Activated naive CD8-positive, alpha-beta T cell treated with anti-CD3 and anti-CD28 coated beads, Interleukin-2, amount 10 ng/mL, durations not matched to agents 7 days and 5 days (primary cell): ENCODE measurements at places on chromosomes 6 and 20. TPM values are rescaled to one million over a fixed set of nuclear protein-coding genes. Genes with fewer than 3 reads are reported as not detected.

The ALDH8A1 gene
- total RNA-seq: 1.4 TPM

The TCF21 gene
- total RNA-seq: not detected

The MTHFD1L gene
- total RNA-seq: 35.2 TPM

The NUP153 gene
- total RNA-seq: 67.6 TPM

The ACTL10 gene
- total RNA-seq: 4.9 TPM

The OR11A1 gene
- not detected for total RNA-seq

The SOBP gene
- total RNA-seq: 1.2 TPM

The PI16 gene
- total RNA-seq: 0.86 TPM

The TTBK1 gene
- not detected for total RNA-seq

DNA sequence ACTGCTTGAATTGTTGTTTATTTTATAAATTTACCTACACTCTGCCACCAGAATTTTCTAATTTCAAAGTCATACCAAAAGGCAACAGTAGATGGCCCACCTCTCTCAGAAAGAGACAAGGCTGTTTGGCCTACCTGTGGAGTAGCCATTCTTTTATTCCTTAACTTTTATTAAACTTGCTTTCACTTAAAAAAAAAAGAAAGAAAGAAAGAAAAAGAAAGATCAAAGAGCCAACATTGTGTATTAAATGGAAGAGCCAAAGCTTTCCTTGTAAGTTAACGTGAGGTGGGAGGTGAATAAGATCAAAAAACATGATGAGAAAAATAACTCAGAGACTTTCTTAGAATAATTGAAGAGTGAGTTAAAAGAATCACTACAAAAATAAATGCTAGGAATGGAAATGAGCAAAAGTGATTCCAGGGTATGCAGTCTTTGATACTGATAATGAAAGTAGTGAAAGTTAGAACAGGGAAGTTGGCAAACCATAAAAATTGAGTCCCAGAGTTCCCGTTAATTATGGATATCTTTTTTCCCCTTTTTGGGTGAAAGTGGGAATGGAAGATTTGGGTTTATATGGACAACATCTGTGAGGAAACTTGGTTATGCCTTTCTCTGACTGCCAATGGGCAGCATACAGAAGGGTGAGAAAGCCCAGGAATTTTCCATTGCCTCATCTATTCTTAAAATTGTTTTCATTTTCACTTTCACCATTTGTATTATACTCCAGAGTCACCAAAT is 35.9 kb upstream of the MYB start:
- H3K27me3 ChIP-seq: no peaks in the 10 kb centered on the region
- peak overlapping the region; percentile 89 for H3K27ac ChIP-seq
- H3K36me3 ChIP-seq: no peaks in the 10 kb centered on the region
- peak overlapping the region; percentile 75 for H3K4me3 ChIP-seq
- H3K4me1 ChIP-seq: peaks cover 48% of the 10 kb centered on the region

DNA sequence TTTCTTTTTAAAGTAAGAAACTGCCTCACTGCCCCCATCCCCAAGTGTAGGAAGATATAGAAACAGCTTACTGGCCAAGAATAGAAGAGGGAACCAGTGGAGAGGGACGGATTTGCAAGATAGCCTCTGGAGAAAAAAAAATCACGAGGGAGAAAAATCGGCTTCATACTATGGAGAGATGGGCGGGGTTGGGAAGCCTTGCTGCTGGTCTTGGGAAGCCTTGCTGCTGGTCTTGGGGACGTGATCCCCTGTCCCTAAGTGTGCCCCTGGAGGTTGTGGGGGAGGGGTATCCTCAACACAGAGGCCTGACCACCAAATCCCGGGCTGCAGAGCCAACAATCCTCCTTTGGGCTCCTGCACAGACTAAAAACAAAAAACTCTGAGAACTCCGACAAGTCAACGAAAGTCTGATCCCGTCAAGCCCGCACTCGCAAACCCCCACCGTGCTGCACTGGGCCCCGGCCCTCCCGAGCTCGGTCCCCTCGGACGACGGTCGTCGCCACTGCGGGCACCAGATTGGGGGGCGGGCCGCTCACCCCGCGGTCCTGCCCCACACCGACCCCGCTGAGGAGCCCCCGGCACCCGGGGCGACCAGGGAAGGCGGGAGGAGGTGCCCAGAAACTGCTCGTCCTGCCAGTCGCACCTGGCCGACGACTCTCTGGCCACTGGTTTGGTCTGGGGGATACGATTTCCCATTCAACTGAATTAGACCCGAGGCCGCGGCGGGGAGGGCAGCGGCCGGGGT is 750 bp downstream of the MAP7 start:
- peaks cover 65% of the 10 kb centered on the region for H3K27me3 ChIP-seq
- H3K36me3 ChIP-seq: no peaks in the 10 kb centered on the region
- peaks cover 3% of the 10 kb centered on the region for H3K4me1 ChIP-seq
- H3K27ac ChIP-seq: no peak overlapping the region
- peak; percentile 33 for DNase-seq
- H3K4me3 ChIP-seq: peak overlapping the region; percentile 51

GRCh38 chr6:13369591-13369990 is 41.3 kb upstream of the TBC1D7 start:
- peaks cover 5% of the 10 kb centered on the region for H3K27me3 ChIP-seq
- DNase-seq: no peak
- no peak overlapping the region for H3K27ac ChIP-seq
- peaks cover 5% of the 10 kb centered on the region for H3K36me3 ChIP-seq
- no peak overlapping the region for H3K4me3 ChIP-seq

DNA sequence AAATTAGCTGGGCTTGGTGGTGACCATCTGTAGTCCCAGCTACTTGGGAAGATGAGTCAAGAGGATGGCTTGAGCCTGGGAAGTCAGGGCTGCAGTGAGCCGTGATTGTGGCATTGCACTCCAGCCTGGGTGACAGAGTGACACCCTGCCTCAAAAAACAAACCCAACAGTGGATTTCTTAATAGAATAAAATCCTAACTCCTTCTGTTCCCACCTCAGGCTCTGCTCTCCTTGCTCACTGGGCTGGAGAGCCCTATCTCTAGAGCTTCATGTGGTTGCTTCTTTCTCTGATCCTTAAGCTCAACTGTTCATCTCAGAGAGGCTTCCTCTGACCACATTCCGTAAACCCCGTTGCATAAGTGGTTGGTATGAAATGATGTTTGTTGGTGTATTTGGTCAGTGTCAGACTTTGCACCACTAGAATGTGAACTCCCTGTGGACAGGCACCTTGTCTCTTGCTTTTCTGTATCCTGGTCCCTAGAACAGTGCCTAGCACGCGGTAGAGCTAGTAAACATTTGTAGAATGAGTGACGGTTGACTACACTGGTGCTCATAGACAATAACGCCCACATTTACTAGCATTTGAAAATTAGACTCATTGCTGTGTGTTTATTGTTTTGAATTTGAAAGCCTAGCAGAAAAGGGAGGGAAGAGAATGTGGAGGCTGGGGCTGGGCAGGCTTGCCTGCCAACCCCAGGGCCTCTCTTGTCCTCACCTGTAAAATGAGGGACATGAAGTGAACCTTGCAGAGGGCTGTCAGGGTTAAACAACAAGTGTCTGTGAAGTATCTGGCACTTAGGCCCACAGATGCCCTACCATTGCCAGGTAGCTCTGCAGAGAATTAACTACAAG is 4.2 kb downstream of the MAPRE1 start:
- peaks cover 30% of the 10 kb centered on the region for H3K36me3 ChIP-seq
- H3K27ac ChIP-seq: peak overlapping the region; percentile 45
- DNase-seq: no peak
- no peaks in the 10 kb centered on the region for H3K27me3 ChIP-seq
- peaks cover 47% of the 10 kb centered on the region for H3K4me1 ChIP-seq

GRCh38 chr6:100881707-100882040 is 545 bp upstream of the ASCC3 start:
- no peaks in the 10 kb centered on the region for H3K27me3 ChIP-seq
- peaks cover 10% of the 10 kb centered on the region for H3K36me3 ChIP-seq
- peak overlapping the region; percentile 99 for H3K4me3 ChIP-seq
- DNase-seq: no peak
- H3K27ac ChIP-seq: peak overlapping the region; percentile 100

- H3K4me1 ChIP-seq: no peaks in the 10 kb centered on the region
- H3K27ac ChIP-seq: no peak overlapping the region
- H3K27me3 ChIP-seq: no peaks in the 10 kb centered on the region
- DNase-seq: no peak
- H3K4me3 ChIP-seq: no peak overlapping the region
These were observed 64.1 kb downstream of the C6orf118 start for GRCh38 chr6:165245287-165245686.

GRCh38 chr6:169489563-169490245 is 212.1 kb downstream of the WDR27 start:
- H3K4me1 ChIP-seq: no peaks in the 10 kb centered on the region
- no peak overlapping the region for H3K27ac ChIP-seq
- DNase-seq: no peak

GRCh38 chr6:109239160-109239559 is 143.1 kb downstream of the CD164 start:
- H3K36me3 ChIP-seq: peaks cover 8% of the 10 kb centered on the region
- peaks cover 2% of the 10 kb centered on the region for H3K27me3 ChIP-seq
- H3K4me1 ChIP-seq: peaks cover 35% of the 10 kb centered on the region

DNA sequence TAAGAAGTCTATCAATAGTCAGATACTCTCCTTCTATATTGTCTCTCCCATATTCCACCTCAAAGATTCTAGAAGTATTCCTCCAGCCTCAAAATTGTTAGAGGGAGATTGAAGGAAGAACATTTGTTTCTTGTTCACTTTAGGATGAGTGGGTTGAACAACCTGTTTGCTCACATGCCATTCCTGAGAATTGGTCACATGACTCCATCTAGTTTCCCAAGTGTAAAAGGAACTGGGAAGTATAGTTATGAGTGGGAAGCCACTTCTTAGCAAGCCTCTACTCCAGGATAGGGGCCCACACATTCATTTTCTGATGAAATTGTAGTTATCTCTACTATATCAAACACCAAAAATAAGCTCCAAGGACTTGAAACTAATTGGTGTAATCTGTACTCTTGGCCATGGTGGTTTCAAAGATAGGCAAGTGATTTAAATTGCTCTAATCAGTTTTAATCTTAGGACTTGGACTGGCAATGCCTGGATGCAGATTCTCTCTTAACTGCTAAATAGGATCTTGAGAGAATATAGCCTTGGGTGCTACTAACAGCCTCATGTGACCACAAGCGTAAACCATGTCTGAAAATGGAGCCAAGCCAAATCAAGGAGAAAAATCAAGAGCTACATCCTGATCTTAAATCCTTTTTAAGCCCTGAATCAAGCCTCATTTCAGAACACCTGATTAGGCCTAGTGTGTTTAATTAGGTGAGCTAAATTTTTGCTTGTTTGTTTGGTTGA is 758.7 kb upstream of the MAN1A1 start:
- no peak overlapping the region for H3K27ac ChIP-seq
- no peak for DNase-seq
- H3K4me1 ChIP-seq: no peaks in the 10 kb centered on the region
- H3K4me3 ChIP-seq: no peak overlapping the region
- H3K36me3 ChIP-seq: no peaks in the 10 kb centered on the region
- no peaks in the 10 kb centered on the region for H3K27me3 ChIP-seq

- no peaks in the 10 kb centered on the region for H3K27me3 ChIP-seq
- no peaks in the 10 kb centered on the region for H3K4me1 ChIP-seq
- no peaks in the 10 kb centered on the region for H3K36me3 ChIP-seq
- H3K4me3 ChIP-seq: no peak overlapping the region
- DNase-seq: no peak
- no peak overlapping the region for H3K27ac ChIP-seq
These were observed 41.6 kb upstream of the TFAP2C start for GRCh38 chr20:56587307-56588041.

DNA sequence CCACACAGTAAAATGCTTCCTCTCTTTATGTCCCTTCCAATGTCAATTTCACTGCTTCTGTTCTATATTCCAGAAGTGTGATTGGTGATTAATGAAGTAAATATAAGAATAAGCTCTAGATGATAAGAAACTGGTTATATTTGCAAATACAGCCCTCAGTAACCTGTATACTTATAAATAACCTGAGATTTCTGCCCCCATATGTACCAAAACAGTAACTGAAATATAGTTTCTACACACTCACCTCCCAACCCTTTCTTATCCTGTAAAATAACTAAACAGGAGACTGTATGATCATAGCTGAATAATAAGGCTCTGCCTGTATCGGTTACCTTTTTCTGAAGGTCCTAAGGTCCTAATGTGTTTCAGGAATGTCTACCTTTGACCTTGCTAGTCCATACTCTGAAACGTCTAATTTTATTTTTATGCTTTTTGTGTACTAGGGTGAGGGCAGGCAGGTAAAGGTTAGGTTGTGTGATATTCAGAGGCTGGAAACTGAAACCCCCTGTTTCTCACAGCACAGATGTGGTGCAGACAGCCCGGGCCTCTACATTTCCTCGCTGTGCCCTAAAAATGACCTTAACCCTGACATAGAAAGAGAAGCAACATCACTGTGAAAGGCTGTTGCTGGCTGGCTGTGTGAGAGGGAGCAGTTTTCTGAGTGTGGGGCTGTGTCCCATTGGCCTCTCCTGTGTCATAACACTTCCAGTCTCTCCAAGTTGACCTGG is 378.8 kb downstream of the CENPW start:
- no peak for DNase-seq
- H3K36me3 ChIP-seq: no peaks in the 10 kb centered on the region
- no peaks in the 10 kb centered on the region for H3K27me3 ChIP-seq
- H3K4me1 ChIP-seq: no peaks in the 10 kb centered on the region

GRCh38 chr6:112485827-112486212 is 138.7 kb downstream of the RFPL4B start:
- no peaks in the 10 kb centered on the region for H3K27me3 ChIP-seq
- H3K4me3 ChIP-seq: no peak overlapping the region
- H3K36me3 ChIP-seq: no peaks in the 10 kb centered on the region
- DNase-seq: no peak

GRCh38 chr6:46903175-46903574 is 18.6 kb downstream of the ADGRF5 start:
- H3K4me3 ChIP-seq: no peak overlapping the region
- H3K27me3 ChIP-seq: peaks cover 4% of the 10 kb centered on the region
- no peaks in the 10 kb centered on the region for H3K4me1 ChIP-seq

DNA sequence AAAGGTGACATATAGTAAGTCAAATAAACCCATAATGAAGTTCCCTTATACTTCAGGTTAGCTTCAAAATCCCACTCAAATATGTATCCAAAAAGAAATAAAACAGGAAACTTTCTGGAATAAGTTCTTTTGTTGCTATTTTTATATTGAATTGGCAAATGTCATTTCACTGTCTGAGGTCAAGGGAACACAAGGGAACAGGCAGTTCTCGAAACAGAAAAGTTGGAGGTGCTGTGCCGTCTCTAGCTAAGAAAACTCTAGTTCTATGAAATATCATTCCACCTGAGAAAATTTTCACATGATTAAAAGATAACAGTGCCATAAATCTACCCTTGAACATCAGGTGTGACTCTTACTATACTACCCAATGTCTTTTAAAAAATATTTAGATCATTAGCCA is 358.5 kb downstream of the PRKN start:
- no peaks in the 10 kb centered on the region for H3K36me3 ChIP-seq
- H3K4me1 ChIP-seq: no peaks in the 10 kb centered on the region
- H3K4me3 ChIP-seq: no peak overlapping the region
- no peak for DNase-seq
- no peaks in the 10 kb centered on the region for H3K27me3 ChIP-seq
